Stimulated activated CD8-positive, alpha-beta memory T cell treated with anti-CD3 and anti-CD28 coated beads, Interleukin-4, amount 100 ng/mL, for 4 hours (primary cell): ENCODE measurements at places on chromosomes 7 and 10.

DNA sequence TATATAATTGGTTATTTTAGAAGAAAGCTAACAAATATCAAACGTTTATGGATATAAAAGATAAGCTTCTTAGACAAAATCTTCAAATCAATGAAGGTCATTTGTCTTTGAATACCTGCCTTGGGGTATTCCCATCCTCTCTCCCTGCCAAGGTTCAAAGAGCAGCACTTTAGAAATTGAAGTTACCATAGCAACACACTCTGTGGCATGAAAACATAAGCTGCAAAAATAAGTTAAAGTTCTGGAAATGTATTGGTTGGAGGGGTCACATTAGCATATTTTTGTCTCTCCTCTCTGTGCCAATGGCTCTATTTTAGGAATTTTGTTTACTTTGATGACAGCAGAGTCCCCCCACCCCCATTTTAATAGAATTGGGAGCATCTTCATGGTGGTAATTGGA lies 12.0 kb downstream of the ECHDC3 start:
- no peak for DNase-seq

GRCh38 chr7:16758631-16759611 lies 5.4 kb downstream of the TSPAN13 start:
- no peak for DNase-seq

GRCh38 chr10:126041804-126042231 lies 145.5 kb downstream of the FANK1 start:
- peak; percentile 53 for DNase-seq

GRCh38 chr10:101906586-101907183 lies 63.1 kb upstream of the KCNIP2 start:
- DNase-seq: no peak

DNA sequence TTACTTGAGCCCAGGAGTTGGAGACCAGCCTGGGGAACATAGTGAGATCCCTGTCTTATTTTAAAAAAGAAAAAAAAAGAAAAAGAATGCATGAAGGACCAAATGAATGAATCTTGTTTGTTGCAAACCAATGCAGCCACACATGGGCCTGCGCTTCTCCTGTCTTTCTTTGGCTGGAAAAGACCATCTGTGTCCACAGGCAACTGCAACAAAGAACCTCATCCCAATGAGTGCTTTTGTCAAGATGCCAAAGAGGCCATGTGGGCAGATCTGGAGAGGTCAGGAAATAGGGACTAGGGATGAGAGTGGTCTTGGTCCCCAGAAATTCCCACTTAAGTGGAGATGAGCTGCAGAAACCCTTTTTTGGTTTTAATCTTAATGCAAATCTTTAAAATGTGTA lies 49.8 kb upstream of the DUSP5 start:
- DNase-seq: no peak

DNA sequence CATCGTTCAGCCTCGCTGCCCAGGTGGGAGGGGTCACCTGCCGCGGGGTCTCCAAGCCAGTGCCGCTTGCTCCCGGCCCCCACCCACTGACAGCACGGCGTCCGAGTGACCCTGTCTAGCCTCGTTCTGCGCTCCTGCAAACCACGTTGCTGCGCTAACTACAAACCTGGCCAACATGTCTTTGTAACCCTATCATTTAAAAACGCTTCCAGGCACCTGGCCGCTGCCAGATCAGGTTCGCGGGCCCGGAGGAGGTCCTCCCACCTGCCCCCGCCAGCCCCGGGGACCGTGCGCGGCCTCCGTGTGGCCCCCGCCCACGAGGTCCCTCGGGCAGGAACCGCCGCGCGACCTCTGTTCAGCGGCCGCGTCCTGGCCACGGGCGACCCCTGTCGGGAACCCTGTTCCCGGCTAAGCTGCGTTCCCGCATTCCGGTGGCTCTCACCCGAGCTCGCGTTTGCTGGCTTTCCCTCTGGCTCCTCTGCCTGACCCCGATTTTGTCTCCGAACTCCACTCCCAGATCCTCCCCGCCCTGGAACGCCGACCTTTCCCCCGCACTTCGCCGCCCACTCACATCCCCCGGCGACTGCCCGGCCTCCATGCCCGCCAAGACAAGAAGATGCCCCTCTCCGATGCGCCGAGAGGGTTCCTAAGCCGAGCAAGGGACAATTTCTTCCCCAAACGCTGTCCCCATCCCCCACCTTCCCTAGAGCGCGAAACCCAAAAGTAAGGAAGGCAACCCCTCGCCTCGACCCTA lies 2.4 kb downstream of the SFMBT2 start:
- peak; percentile 12 for DNase-seq

GRCh38 chr10:46216003-46216634 lies 70.7 kb upstream of the ANTXRL start:
- DNase-seq: no peak

GRCh38 chr10:65083222-65083621 lies 1562.0 kb downstream of the REEP3 start:
- DNase-seq: no peak

DNA sequence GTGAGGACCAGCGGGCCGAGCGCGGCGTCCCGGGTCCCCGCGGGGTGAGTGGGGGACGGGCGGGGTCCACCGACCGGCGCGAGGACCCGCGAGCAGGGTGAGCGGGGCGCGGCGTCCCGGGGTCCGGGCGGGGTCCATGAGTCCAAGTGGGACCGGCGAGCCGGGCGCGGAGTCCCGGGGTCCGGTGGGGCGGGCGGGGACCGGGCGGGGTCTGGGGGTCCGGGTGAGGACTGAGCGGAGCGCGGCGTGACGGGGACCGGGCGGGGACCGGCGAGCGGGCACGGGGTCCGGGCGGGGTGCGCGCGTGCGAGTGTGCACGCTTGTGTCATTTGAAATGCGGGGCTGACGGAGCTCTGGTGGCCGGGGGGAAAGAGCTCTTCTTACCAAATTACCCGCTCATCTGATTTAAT lies 765 bp downstream of the CELF2 start:
- DNase-seq: no peak

- no peak for DNase-seq
Measured at GRCh38 chr10:101575091-101575490, 13.0 kb downstream of the POLL start.

DNA sequence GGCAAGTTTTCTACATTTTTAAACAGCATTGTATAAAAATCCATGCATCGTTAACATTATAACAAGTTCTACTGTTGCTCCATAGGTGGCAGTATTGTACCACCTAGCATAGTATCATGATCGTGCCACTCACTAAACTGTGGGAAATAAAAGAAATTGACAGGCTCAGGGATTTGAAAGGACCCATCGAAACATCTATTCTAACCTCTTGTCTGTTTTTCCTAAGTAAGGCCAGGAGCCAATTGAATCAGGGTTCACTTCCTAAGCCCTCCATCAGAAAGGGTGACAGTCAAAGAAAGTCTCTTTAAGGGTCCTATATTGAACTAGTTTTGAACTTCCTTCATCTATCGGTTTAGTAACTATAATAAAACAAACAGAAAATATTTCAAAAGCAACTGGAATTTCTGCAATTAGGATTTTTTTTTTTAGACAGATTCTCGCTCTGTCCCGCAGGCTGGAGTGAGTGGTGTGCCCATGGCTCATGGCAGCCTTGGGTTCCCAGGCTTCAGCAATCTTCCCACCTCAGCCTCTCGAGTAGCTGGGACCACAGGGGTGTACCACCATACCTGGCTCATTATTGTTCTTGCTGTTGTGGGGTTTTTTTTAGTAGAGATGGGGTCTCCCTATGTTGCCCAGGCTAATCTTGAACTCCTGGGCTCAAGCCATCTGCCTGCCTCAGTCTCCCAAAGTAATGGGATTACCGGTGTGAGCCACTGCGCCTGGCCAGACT lies 9.4 kb downstream of the HACD1 start:
- DNase-seq: no peak

- DNase-seq: no peak
Measured at GRCh38 chr10:128979405-128979804, 487.6 kb upstream of the MGMT start.

DNA sequence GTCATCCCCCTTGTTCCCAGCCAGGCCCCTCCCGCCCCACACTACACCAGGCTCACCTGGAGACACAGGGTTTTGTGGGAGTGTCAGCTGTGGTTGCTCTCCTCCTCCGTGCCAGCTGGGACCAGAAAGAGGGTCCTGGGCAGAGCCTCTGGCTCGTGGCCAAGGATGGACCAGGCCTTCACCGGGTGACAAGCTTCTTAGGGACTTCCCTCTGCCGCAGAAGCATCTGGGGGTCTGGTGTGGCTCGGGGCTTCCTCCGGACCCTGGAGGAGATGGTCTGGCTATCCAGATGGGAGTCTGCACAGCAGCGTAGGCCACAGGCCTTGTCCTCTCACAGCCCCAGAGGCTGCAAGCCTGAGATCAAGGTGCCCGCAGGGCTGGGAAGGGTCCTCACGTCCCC lies 63.8 kb upstream of the CFAP46 start:
- DNase-seq: no peak

GRCh38 chr7:155368894-155369600 lies 71.4 kb downstream of the INSIG1 start:
- DNase-seq: no peak
